Hindlimb muscle (tissue), 1 donor: ENCODE measurements at places on chromosomes 12 and 14.

DNA sequence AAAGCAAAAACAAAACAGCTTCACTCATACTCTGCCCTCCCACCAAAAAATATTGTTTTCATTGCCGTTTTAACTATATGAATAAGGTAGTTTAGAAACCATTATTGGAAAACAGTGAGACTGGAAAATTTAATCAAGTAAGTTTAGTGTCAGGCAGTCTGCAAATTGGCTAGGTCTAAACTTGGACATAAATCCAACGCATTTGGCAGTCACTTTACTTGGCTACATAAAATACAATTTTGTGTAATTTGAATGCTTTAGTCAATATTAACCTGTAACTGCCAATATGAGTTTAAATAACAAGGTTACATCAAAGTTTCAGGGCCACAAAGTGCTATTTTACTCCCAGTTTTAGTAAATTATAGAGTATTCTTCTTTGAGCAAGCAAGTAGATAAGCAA, 202.3 kb upstream of the SLC38A2 start:
- DNase-seq, result peak; percentile 61

GRCh38 chr12:40376533-40377267, 151.9 kb downstream of the LRRK2 start:
- DNase-seq, result no peak

GRCh38 chr14:50528000-50528399, 4.4 kb downstream of the MAP4K5 start:
- no peak for DNase-seq

- peak; percentile 3 for DNase-seq
Measured at GRCh38 chr14:54942913-54943312, 40.3 kb upstream of the GCH1 start.

DNA sequence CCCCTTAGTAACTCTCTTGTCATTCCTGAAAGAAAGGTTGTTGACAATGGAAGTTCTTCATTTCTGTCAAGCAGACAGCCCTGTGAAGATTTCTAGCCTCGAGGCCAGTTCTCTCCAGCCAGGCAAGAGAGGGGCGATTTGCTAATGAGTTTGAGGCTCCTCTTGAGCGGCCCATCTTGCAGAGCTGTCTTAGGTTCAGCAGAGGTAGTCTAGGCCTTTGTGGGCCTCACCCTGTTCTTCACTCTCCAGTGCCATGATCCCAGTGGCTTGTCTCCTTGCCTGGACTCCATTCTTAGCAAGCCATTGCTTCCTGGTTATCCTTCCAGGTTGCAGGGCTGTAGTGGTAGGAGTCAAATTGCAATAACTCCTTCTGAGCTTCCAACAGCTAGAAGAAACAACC, 9.7 kb downstream of the TPH2 start:
- no peak for DNase-seq

DNA sequence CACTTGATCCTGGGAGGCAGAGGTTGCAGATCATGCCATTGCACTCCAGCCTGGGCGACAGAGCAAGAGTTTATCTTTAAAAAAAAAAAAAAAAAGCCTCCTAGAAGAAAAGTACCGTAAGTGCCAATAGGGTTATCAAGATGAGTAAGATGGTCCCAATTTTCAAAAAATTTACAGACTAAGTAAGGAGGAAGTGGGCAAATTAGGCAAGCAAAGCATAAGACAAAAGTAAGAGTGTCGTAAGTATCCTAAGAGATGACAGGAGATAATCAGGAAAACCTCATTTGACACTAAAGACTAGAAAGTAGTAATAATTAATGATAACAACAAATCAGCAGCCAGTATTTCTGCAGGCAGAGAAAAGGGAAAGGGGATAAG, 12.2 kb downstream of the PYM1 start:
- DNase-seq, result no peak

DNA sequence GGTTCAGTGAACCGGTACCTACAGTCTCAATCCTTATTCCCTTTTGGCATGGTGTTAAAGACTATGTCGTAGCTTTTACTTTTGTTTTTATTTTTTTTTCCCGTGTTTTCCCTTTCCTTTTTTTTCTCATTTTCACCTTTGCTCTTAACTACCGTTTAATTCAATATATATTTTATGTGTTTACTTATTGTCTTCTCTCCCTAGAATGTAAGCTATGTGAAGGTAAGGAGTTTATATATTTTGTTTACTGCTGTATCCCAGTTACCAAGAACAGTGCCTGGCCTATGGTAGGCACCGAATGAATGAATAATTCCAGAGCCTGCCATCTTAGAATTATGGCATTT, 261 bp upstream of the MLH3 start:
- no peak for DNase-seq
